Transverse colon (tissue), 4 donors: ENCODE measurements at places on chromosomes 13 and 19. TPM values are rescaled to one million over a fixed set of nuclear protein-coding genes. Genes with fewer than 3 reads are reported as not detected.

The HSH2D gene
- 17.6 TPM for total RNA-seq

GRCh38 chr13:97140611-97141010 is 81.5 kb upstream of the MBNL2 start:
- no peak for DNase-seq

GRCh38 chr13:39129213-39129612 is 91.0 kb downstream of the NHLRC3 start:
- no peak for DNase-seq

GRCh38 chr19:39145180-39145953 is 19.8 kb downstream of the PAK4 start:
- peak; percentile 45 for DNase-seq

GRCh38 chr13:35817642-35818607 is 313.3 kb downstream of the DCLK1 start:
- no peak for DNase-seq

GRCh38 chr13:29594710-29595379 is 643 bp downstream of the SLC7A1 start:
- peak; percentile 65 for DNase-seq
